ENCODE measurements at places on chromosomes 16 and 17. TPM values are rescaled to one million over a fixed set of nuclear protein-coding genes. Genes with fewer than 3 reads are reported as not detected.

Gene TERB1
- not detected for polyA plus RNA-seq

Gene OR3A3
- not detected for polyA plus RNA-seq

Gene KRT17
- 1.3 TPM for polyA plus RNA-seq

Gene SNAI3
- polyA plus RNA-seq, result 0.44 TPM

Gene MYCBPAP
- polyA plus RNA-seq, result 2.2 TPM

Gene PDIA2
- 2.6 TPM for polyA plus RNA-seq

Gene CACNA1G
- 0.24 TPM for polyA plus RNA-seq

Gene ITGB3
- polyA plus RNA-seq, result 0.84 TPM

Gene NHLRC4
- polyA plus RNA-seq, result 7.2 TPM

Gene GCGR
- polyA plus RNA-seq, result 0.29 TPM

Gene ITGAL
- polyA plus RNA-seq, result 2.6 TPM

Gene TMEM11
- 25.9 TPM for polyA plus RNA-seq

Gene TOM1L1
- polyA plus RNA-seq, result 8.1 TPM

Gene MT1E
- 452 TPM for polyA plus RNA-seq

Gene GINS2
- polyA plus RNA-seq, result 0.88 TPM

Gene EEF2K
- 4.9 TPM for polyA plus RNA-seq

Gene FMNL1
- 3.6 TPM for polyA plus RNA-seq

Gene GH1
- polyA plus RNA-seq, result not detected

Gene HIGD1B
- not detected for polyA plus RNA-seq

Gene ITGAD
- 0.03 TPM for polyA plus RNA-seq

Gene CCDC92B
- polyA plus RNA-seq, result 0.77 TPM

Gene STH
- polyA plus RNA-seq, result not detected

Gene KCNJ18
- not detected for polyA plus RNA-seq

Gene IRX5
- polyA plus RNA-seq, result 1.4 TPM

Gene KCNJ16
- 0.24 TPM for polyA plus RNA-seq

Gene CETP
- 4.1 TPM for polyA plus RNA-seq

All from adrenal gland (tissue), 19 donors.